Hepatocyte (in vitro differentiated cells): ENCODE measurements at places on chromosomes 2 and 18.

DNA sequence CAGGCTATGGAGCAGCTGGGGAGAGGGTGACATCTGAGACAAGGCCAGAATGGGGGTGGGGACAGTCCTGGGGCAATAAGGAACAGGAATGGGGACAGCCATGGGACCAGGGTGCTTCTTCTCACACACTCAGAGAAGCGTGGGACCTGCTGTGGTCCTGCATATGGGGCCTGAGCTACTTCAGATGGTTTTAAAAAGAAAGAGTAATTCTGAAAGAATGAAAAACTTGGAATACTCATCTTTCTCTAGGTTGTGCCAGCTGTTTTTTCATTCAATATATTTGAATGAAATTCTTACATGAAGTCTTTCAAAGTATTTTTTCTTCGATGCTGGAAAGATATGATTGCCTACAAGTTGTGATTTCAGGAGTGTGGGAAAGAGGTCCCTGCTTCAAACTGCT lies 227.5 kb upstream of the APCDD1 start:
- DNase-seq, result no peak

GRCh38 chr2:38835015-38835601 lies 40.6 kb downstream of the DHX57 start:
- DNase-seq, result peak; percentile 39

DNA sequence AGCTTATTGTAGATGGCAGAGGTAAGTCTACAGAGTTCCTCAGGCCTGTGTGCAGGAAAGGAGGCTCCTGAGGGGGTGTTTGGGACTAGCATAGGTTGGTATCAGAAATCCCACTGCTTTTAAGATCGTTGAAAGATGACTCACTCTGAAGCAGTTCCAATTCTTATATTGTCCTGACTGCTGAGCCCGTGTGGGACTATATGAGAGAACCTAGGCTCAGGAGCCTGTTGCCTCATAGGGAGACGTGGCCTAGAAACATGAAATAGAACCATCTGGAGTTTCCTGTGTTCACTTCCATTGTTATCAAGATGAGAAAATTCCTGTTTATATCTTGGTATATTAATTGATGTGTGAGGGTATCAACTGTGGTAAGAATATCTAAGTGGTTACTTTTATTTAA lies 5.7 kb downstream of the CCT7 start:
- DNase-seq, result no peak

DNA sequence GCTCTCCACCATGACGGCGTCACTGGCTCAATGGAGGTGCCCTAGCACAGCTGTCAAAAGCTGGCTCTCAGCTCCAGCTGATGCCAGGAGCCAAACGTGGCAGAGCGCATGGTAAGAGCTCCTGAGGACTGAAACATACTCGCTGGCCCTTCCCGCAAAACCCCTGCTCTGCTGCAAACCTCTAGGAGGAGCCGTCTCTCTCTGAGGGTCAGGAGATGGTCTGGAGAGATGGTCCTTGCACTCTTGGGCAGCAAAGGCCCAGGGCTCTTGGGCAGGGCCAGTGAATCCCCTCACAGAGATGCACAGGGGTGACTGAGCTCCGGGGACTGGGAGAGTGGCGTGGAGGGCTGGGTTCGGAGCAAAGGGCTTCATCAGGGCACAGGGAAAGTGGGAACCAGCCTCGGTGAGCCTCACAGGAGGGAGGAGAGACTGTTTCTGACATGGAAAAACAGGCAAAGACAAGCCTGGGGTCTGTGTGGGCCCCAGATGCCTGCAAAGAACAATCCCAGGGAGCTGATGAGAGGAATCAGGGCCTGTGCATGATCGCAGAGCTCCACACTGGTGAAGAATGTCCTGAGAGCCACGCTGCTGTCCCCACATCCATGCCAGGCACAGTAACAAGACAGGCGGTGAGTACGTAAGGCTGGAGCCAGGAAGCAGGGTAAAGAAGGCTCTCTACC lies 17.2 kb downstream of the SNORC start:
- DNase-seq, result no peak

DNA sequence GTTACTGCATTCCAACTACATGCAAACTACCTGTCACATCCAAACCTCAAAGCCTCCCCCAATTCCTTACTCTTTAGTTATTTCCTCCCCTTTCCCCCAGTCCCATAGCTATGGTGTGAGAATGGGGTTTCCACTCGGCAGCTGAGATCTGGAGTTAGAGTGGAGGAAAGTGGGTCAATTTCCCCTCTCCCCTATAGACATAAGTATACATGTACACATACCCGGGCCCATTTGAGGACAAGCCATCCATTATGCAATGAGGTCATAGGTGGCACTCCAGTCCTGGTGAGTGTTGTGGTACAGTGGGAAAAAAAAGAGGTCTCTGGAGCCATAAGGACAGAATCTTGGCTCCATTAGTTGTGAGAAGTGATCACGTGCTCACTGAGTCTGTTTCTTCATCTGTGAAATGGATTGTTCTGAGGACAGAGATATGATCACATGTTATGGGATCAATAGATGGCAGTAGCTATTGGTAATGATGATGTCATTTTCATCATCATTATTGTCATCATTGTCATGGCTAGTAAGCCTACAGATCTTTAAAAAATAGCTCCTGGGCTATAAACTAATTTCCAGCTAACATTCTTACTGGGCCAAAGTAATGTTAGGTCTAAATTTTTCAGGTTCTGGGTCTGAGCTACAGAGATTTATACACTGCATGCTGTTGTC lies 119.0 kb downstream of the BCL2L11 start:
- no peak for DNase-seq

DNA sequence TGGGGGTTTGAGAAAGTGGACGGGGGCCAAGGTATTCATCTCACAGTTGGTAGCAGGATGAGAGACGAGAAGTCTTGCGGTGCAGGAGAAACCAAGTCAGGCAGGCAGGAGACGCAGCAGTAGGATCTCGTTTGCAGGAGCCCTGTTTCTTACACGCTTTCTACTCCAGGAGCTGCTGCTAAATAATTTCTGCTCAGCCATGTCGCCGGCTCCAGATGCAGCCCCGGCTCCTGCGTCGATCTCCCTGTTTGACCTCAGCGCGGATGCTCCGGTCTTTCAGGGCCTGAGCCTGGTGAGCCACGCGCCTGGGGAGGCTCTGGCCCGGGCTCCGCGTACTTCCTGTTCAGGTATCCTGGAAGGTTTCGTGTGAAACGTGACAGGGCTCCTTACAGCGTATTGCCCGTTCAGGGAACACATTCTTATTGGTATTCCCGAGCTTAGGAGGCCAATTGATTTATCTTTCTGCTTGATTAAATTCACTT lies 494 bp downstream of the ANKZF1 start:
- peak; percentile 81 for DNase-seq

DNA sequence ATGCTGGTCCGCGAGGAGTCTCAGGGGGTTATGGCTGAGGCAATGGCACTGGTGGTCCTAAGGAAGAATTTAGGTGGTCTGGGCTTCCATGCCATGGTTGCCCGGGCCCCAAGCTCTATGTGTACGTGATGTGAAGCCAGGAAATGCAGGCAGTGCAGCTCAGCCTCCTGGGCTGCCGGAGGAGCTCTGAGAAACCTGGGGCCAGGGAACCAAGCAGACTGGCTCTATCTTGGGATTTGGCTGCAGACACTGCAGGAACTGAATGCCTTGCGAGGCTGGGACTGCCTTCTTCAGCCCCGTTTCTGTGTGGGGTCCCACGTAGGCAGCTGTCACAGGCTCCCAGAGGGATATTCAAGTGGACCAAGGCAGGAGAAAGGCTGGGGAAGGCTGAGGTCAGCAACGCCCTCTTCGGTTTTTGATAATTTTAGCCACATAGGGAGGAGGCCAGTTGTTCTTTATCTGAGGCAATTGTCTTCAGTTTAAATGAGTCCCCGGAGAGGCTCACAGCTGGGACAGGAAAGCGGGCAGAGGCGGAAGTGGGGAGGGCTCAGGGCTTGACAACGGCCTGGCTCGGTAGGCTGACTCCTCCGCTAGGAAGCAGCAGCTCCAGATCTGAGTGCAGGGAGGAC lies 77.7 kb downstream of the RHOB start:
- DNase-seq, result no peak

- no peak for DNase-seq
Observed at GRCh38 chr2:150889141-150889540, 372.5 kb downstream of the RBM43 start.

DNA sequence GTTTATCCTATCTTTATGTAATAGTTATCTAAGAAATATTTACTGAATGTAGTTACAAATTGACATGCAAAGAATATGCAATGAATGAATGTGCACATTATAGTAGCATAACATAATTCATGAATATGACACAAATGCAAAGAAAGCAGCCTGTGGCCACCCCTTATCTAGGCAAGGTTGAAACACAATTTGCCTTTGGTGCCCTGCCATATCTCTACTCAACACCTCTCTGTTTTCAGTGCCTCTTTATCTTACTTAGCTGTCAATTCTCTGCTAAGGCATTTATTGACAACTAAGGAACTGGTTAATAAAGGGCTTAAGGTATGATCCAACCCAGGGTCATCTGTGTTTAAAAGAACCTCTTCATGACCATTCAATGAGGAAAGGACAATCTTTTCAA lies 18.9 kb downstream of the REV1 start:
- DNase-seq, result no peak

DNA sequence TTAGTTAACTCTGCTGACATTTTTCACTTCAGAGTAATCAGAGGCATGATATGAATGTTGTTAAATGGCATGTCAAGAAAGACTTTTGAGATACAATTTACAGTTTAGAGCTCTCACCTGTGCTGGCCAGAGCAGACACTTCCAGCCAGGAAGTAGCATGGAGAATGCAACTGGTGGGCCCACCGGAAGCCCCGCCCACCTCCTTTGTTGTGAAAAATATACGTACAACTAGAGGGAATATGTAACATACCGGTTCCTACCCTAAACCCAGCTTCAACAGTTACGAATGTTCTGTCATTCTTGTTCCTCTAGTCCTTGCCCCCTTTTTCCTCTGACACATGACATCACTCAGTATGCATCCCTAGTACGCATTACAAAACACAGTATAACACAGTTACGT lies 70.2 kb upstream of the ITM2C start:
- peak; percentile 38 for DNase-seq

DNA sequence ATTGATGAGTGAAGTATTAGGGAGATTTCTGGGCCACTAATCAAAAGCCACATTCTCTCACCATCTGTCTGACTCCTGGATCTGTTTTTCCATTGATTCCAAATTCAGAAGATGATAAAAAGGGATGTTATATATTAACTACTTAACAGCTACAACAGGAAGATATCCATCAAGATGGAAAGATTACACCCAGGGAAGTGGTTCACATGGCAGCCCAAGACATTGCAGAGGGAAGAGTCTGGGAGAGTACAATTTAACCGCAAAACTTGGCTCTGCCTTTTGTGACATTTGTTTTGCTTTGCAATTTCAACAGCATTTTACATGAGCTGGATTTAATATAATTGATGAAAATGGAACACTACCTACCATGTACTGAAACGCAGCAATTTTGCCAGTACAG lies 22.5 kb upstream of the TCF4 start:
- DNase-seq, result no peak

DNA sequence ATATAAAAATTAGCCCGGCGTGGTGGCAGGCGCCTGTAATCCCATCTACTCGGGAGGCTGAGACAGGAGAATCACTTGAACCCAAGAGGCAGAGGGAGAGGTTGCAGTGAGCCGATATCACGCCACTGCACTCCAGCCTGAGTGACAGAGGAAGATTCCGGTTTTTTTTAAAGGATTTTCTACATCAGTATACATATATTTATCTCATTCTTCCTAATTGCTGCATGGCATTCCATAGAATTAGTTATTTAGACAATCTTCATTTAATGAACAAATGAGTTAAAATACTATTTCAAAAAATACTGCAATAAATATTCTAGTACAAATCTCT lies 2.0 kb downstream of the GTF3C2 start:
- no peak for DNase-seq

DNA sequence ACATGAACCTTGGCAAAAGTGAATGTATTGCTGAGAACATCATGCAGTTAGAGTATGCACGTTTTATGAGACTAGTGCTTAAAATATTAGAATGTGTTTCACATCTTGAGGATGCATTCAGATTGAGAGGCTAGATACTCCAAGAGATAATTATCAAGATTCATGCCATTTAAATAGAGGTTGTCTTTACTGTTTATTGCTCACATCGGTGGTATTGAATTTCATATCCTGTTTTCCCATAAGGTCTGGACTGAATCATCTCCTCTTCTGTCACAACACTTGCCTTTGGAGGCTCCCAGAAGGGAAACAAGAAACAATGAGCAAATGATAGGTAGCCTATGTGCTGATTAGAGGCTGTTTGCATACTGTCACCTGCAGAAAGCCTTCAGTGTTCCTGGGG lies 83.8 kb downstream of the CLHC1 start:
- DNase-seq, result no peak

- DNase-seq, result no peak
Observed at GRCh38 chr18:44323125-44323524, 357.6 kb upstream of the SETBP1 start.

- peak; percentile 61 for DNase-seq
Observed at GRCh38 chr18:37578886-37579513, 13.4 kb upstream of the CELF4 start.

DNA sequence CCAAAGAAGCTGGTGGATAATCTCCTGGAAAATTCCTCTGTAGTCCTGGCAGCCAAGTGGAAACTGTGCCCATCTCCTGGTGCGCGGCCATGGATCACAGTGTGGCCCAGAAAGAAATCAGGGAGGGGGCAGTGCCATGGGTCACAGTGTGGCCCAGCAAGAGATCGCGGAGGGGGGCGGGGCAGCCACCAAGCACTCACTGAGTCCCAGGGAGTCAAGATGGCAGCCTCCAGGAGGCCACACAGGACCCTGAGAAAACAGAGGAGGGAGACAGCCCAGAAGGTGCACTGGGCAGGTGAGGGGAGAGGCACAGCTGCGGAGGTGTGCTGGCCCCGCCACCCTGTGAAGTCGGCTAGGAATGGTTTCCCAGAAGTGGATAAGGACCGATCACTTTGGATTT lies 8.1 kb upstream of the ATP6V1B1 start:
- peak; percentile 1 for DNase-seq

DNA sequence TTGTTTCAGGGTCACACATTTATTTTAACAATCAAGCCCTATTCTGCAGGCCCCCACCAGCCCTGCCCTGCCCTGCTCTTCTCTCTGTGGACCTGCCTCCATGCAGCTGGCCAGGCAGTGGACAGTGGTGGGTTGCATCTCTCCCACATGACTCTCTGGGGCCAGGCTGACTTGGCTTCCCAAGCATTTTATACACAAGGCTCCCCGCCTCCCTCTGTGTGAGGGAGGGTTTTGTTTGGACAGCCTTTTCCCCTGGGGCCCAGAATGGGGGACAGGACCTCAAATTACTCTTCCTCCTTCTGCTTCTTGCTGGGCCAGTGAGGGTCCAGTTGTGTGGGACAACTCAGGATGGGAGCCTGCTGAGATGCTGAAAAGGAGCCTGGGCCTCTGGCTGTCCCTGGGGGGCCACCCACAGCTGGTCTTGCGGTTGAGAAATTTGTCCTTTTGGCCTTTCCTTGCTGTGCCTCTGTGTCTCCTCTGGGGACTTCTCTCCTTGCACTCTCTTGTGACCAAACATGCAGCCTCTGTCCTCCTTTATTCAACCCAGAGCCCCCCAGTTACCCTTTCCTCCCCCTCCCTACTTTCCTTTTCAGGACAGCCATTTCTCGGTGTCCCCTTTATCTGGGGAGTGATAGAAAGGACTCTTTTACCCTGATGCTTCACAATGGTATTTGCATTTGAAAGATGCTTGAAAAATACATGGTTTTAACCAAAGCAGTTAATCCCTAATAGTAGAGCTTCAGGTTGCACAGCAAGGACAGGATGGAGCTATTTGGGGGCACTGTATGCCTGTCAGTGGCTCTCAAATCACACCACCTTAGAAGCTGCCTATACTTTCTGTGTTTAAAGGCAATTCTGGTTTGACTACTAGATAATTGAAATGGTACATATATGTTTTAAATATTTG lies 151.1 kb downstream of the FHOD3 start:
- no peak for DNase-seq

- peak; percentile 12 for DNase-seq
Observed at GRCh38 chr2:122831649-122832048, 1076.2 kb downstream of the TSN start.

- DNase-seq, result no peak
Observed at GRCh38 chr18:39773646-39774045, 2181.4 kb upstream of the PIK3C3 start.
